Stimulated activated CD8-positive, alpha-beta memory T cell treated with anti-CD3 and anti-CD28 coated beads, Interleukin-7, amount 100 ng/mL, for 1 hour (primary cell): ENCODE measurements at places on chromosomes 3 and 15.

DNA sequence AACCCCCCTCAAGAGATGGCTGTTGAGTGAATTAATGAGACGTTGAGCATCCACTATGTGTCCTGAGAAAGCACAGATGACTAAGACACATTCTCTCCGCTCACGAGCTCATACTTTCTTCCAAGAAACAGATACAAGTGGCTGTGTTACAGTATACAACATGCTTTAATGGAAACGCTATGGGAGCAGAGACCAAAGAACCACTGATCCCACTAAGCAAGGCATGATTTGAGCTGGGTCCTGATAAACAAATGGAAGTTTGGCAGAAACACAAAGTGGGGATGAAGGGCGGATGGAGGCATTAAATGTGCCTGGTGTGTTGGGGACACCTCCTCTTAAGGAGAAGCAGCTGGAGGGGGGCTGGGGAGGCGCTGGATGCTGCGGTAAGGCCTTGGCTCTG is 129.4 kb downstream of the UACA start:
- no peak for DNase-seq

DNA sequence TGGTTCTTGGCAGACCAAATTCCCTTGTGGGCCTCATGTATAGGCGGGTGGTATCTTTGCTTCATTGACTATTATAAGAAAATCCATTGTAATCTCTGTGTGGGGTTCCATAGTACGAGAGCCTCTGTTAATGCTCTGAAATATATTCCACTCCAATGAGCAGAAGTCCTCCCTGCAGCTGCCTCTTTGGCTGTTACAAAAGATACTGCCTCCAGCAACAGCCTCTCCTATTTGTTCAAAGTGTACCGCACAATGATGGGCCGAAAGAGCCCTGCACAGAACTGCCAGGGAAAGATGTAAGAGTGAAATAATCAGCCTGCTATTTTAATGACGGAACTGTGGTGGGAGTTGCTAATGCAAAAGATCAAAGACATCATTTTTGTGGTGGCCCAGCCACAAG is 48.9 kb downstream of the GRK7 start:
- no peak for DNase-seq

DNA sequence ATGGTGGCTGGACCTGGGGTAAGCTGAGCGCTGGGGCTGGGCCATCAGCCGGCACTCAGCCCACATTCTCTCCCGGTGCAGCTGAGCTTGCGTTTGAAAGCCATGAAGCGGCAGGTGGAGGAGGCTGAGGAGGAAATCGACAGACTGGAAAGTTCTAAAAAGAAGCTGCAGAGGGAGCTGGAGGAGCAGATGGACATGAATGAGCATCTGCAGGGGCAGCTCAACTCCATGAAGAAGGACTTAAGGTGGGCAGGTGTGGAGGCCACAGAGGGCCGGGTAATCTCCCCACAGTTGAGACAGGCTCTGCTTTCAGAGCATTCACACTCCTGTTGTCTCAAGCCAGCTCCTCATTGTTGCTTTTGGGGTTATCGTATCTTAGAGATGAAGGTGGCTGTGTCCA is 45.7 kb upstream of the MYZAP start:
- no peak for DNase-seq

DNA sequence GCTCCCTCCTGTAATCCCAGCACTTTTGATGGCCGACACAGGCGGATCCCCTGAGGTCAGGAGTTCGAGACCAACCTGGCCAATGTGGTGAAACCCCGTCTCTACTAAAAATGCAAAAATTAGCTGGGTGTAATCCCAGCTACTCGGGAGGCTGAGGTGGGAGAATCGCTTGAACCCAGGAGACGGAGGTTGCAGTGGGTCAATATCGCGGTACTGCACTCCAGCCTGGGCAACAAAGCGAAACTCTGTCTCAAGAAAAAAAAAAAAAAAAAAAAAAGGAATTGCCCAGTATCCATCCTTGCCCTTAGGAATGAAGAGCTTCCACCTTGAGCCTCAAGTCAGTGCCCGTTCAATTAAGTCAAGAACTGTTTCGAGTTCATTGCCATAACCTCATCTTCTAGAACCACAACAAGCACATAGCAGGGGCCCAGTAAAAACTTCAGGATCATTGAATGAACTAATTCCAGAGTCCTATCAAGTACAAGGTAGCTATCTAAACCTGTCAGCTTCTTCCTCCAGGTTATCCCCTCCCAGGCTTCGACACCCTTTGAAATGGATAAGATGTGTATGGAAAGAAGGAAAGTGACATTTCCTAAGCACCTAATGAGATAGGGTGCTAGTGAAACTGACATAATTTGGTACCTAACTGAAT is 826 bp downstream of the DBR1 start:
- DNase-seq: no peak

- no peak for DNase-seq
These were observed 311.3 kb downstream of the PLCL2 start for GRCh38 chr3:17195856-17196604.

- no peak for DNase-seq
These were observed 128.6 kb upstream of the ADPGK start for GRCh38 chr15:72912121-72912520.

GRCh38 chr15:48855501-48856440 is 22.2 kb upstream of the EID1 start:
- DNase-seq: no peak

- no peak for DNase-seq
These were observed 2.8 kb upstream of the CCDC9B start for GRCh38 chr15:40343512-40343911.
